ENCODE measurements at places on chromosomes 6 and 20.

GRCh38 chr20:2713285-2713684, 20.7 kb downstream of the EBF4 start:
- DNase-seq = no peak

- DNase-seq = peak; percentile 59
Observed at GRCh38 chr6:117616391-117617209, 14.3 kb upstream of the GOPC start.

DNA sequence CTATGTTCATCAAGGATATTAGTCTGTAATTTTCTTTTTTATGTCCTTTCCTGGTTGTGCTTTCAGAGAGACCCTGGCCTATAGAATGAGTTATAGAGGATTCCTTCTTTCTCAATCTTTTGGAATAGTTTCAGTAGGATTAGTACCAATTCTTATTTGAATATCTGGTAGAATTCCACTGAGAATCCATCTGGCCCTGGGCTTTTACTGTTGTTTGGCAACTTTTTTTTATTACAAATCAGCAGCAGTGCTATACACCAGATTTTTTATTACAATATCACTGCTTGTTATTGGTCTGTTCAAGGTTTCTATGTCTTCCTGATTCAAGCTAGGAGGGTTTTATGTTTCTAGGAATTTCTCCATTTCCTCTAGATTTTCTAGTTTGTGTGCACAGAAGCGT, 50.0 kb upstream of the NRSN1 start:
- DNase-seq = no peak

DNA sequence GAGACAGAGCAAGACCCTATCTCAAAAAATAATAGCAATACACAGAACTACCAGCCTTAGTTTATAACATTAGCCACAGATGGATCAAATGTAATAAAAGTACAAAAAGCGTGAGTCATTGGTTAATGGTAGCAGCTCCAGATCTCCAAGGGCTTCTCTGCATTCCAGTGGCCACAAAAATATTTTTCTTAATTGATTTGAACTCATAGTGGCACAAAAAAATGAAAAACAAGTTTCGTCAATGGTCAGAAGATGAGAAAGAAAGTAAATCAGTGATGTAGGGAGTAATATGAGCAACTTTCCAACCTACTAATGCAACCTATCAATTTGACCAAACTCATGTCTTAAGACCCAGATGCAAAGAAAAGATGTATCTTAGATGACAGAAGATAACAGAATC, 79.6 kb downstream of the CEP57L1 start:
- DNase-seq = no peak

DNA sequence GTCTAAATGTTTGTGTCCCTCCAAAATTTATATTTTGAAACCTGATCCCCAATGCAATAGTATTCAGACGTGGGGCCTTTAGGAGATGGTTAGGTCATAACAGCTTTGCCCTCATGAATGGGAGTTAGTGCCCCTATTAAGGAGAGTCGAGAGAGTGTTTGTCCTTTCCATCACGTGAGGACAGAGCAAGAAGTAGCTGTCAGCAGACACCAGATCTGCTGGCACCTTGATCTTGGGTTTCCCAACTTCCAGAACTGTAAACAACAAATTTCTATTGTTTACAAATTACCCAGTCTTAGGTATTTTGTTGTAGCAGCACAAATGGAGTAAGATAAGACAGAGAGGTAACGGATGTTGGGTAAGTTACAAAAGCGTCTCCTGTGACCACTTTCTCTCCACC, 46.6 kb downstream of the FAM50B start:
- no peak for DNase-seq

DNA sequence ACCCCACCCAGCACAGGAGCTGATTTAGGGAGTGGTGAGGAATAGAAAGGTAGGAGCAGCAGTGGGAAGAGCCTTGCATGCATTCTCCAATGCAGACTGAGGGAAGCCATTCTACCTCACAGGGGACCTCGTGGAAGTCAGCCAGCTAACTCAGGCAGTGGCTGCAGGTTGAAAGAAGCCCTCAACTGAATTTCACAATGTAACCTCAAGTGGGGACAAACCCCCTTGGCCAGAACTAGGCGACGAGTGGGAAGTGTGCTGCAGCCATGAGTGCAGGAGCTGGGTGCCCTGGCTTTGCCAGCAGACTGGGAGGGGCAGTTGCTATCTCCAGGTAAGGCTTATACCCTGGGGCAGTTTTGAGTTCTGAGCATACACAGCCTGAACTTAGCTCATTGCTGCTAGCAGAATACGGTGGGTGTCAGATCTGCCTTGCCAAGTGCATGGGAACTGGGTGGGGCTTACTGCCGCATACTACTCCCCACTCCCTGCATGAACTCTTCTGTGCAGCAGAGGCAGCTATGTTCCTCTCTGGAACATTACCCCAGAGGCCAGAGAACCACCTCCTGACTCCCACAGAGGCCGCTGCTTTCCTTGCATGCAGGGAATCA, 126.5 kb downstream of the CDK19 start:
- no peak for DNase-seq

DNA sequence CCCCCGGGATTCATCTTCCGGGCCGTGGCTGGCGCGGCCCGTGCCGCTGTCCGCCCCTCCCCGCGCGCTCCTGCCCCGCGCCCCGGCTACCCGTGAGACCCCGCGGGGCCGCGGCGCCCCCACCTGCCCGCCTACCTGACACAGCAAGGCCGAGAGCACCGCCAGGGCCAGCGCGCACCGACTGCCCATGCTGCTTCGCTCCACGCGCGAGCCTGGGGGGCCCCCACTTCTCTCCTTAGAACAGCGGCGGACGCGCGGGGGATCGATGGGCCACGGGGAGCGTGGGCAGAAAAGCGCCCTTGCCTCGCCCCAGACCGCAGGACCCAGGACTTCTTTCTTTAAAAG, 955 bp downstream of the DLL1 start:
- no peak for DNase-seq

DNA sequence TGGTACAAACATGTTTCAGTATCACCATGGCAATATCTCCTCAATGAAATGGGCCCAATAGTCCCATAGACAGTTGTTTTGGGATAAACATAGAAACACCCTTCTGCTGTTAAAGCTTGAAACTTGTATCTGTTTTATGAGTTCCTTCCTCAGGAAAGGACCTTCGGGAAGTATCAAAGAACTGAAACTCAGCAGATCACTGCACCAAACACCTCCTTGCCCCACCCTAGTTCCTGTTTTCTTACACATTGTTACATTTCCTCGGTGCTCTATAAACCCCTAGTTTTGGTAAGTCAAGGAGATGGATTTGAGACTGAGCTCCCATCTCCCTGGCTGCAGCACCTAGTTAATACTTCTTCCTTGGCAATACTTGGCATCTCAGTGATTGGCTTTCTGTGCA, 73.8 kb upstream of the ECI2 start:
- DNase-seq = no peak

DNA sequence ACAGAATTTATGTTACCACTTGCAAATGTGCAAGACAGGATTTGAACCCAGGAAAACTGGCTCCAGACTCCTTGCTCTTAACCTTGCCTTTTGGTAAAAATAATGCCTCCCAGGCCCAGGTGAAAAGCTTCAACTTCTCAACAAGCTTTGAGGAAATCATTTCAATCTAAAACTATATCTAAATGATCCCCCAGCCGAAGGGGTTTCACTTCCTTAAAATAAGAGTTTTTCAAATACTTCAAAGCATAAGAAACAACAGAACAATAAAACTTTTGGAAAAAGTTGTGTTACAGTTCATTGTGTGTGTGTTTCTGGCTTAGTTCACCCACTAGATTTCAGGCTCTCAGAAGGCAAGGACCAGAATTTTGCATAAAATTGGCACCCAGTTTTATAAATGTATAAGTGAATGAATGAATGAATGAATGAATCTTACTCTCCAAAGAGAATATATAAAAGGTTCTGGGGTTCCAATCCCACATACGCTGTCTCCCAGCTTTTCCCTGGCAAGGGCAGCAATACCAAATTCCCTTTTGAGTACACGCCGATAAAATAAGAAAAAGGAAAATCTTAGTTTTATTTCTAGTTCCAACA, 5.4 kb downstream of the OR2H2 start:
- DNase-seq = no peak

DNA sequence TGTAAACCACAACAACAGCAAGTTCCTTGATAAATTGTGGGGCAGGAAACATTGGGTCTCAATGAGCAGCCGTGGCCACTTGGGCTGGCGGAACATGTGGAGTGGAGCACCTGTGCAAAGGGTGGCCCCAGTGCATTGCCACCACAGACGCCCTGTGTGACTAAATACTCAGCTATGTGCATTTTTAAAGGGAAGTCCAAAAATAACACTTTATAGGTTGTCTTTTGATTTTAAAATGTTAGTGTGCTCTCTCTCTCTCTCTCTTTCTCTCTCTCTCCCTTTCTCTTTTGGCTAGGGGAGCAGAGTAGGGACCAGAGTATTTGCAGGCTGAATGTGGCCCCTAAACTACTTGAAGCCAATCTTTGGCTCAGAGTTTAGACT, 236.3 kb downstream of the BCAS1 start:
- DNase-seq = no peak

GRCh38 chr6:44667668-44668390, 280.3 kb downstream of the CDC5L start:
- peak; percentile 49 for DNase-seq

DNA sequence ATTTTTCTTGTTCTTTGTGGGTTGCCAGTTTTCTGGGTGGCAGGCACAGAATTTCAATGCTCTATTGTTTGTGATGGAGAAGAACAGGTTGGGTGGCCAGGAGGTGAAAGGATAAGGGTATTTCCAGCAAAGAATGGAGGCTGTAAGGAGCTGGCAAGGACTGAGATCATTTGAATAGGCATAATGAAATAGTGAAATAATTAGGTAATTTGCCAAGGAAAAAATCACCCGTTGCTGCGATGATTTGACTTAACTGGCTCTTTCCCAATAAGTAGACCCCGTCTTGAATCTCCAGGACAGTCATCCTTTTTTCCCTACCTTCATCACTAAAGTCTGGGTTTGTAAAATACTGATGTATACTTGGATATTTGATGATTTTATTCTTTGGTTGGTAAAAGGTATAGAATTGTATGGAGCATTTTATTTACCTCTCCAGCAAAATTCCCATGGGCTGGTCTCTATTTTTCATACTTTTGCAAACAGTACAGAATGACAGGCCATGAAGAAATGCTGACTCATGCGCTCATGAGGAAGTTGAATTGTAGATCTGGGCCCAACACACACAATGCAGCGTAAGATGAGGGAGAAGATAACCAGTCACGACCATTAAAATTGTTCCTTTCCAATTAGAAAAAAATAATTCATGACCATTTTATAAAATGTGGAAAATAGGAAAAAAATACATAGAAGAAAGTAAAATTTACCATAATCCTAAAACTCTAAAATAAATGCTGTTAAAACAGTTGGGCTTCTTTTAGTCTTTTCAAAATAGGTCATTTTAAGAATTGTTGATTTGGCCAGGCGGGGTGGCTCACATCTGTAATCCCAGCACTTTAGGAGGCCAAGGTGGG, 2.4 kb upstream of the GCNT2 start:
- DNase-seq = no peak

DNA sequence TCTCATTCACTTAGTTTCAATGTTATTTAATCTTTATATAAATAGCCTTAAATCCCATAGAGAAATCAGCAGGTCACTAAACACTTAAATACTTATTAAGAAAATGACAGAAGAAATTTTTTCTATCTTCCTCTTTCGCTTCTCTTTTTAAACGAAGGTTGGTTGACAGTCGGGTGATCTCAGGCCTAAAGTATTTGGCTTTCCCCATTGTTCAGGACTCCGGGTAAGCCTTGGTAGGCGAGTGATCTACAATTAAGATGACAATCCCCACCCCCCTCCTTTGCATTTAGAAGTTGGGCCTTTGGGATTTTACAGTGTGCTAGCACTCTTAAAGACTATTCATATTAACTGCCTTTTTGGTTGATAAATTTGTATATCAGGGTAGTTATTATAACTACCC, 19.7 kb upstream of the UTRN start:
- no peak for DNase-seq

GRCh38 chr6:15491255-15491985, 171.4 kb downstream of the DTNBP1 start:
- peak; percentile 74 for DNase-seq

DNA sequence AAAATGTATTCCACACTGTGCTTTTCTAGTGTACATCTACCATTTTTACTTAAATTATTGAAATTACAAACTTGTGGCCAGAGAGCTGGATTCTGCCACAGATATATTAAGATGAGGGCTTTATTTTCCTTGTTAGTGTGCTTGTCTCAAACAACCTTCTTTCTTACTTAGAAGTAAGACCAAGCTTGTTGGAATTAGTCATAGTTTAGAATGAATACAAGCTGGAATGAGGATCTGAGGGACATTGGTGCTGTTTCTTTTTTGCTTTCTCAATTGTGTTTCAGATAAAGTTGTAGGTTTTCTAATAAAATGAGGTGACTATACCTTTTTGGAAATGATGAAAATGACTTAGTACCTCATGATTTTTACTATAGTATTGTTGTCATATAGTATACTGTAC, 40.3 kb downstream of the UBR2 start:
- DNase-seq = no peak

GRCh38 chr20:10318291-10319024, 99.8 kb downstream of the SNAP25 start:
- no peak for DNase-seq

DNA sequence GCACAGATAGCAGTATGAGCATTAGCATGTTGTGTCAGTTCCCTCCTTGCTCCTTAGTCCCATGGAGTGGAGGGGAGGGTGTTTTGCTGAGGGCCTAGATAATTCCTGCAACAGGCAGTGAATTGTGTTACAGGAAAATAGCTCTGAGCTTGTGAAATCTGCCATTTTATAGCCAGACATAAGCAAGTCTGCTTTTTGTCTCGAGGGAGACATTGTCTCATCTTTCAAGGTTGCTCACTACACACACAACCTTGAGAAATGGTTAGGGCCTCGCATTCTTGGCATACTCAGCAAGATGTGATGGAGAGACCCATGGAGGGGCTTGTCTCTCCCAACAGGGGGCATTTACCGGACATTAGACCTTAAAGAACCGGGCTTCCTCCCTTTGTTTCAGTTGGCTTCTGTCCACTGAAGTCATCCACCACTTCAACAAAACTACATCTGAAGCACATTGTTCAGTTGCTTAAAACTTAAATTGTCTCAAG, 108.0 kb upstream of the FOXO3 start:
- DNase-seq = no peak

- no peak for DNase-seq
Observed at GRCh38 chr6:135191508-135192255, 10.6 kb downstream of the MYB start.

DNA sequence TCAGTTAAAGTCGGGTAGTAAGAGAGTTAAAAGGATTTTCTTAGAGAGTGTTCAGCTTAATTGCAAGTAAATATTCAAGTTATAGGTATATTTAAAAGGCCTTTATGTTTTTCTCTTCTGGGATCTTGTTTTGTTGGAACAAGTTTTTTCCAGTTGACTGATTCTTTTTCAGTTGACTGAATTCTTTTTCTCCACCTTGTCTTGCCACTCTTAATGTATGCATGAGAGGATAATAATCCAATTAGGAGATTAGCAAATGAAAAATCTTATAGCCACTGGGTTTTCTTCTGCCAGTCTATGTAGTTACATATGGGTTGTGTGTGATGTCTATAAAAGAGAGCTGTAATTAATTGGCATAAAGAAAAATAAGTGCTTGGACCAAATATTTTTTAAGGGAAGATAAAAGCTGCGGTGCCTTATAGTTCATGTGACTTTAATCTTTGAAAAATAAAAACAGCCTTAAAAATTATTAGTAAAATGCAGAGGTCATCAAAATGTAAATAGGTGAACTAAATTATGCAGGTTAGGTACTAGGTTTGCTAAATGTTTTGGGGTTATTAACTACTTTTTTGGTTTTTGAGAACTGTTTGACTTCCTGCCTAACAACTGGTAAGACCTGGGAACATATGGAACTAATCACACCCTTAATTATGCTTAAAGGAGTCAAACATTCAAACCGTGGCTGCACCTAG, 367.2 kb downstream of the HTR1B start:
- no peak for DNase-seq

GRCh38 chr20:58133020-58133808, 95.2 kb downstream of the ANKRD60 start:
- DNase-seq = no peak

Data from activated naive CD4-positive, alpha-beta T cell treated with Interleukin-2 at 50 U/mL for 16 hours (primary cell).